ENCODE measurements at places on chromosomes 1 and 21. TPM values are rescaled to one million over a fixed set of nuclear protein-coding genes. Genes with fewer than 3 reads are reported as not detected.

GRCh38 chr21:35309316-35309715 is 260.2 kb upstream of the RUNX1 start:
- no peak for DNase-seq

- no peak for DNase-seq
These were observed 6.0 kb downstream of the CZIB start for GRCh38 chr1:53214376-53214940.

GRCh38 chr1:30345491-30346130 is 377.8 kb downstream of the MATN1 start:
- no peak for DNase-seq

DNA sequence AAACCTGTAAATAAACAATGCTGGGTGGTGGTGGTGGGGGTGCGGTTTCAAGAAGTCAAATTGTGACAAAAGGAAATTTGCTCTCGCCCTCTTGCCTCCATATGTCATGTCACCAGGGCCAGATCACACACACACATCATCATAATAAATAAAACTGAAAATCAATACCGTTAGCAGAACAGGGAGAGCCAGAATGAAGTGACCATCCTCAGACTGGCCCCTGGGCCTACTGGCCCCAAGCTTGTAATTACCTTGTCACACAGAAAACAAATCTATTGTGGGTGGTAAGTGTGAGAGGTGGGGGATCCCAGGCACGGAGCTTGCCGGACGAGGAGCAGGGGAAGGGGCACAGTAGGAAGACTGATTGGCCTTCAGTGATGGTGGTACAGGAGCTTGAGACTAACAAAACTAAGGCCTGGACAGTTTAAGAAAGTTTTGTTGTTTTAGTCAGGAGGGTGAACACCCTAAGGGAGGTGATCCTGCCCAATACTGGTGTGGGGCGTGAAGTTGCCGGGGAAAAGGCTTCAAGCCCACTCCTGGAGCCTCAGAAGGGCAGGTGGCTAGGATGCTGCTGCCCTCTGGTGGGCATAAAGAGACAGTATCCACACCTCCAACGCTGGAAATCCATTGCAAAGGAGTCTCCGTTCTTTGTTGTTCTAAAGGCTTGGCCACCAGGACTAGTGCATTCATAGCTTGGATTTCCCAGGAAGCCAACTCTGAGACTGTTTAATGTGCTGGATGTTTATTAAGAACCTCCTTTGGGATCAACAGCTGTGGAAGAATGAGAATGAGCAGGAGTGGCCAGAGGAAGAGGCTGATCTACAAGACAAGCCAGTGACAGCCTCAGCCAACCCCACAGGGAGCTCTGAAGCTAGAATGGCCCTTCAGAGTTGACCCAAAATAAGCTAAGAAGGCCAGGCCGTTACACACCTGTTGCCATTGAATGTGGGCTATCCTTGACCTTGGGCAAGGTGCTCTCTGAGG is 8.1 kb upstream of the C1orf216 start:
- peak; percentile 46 for DNase-seq

DNA sequence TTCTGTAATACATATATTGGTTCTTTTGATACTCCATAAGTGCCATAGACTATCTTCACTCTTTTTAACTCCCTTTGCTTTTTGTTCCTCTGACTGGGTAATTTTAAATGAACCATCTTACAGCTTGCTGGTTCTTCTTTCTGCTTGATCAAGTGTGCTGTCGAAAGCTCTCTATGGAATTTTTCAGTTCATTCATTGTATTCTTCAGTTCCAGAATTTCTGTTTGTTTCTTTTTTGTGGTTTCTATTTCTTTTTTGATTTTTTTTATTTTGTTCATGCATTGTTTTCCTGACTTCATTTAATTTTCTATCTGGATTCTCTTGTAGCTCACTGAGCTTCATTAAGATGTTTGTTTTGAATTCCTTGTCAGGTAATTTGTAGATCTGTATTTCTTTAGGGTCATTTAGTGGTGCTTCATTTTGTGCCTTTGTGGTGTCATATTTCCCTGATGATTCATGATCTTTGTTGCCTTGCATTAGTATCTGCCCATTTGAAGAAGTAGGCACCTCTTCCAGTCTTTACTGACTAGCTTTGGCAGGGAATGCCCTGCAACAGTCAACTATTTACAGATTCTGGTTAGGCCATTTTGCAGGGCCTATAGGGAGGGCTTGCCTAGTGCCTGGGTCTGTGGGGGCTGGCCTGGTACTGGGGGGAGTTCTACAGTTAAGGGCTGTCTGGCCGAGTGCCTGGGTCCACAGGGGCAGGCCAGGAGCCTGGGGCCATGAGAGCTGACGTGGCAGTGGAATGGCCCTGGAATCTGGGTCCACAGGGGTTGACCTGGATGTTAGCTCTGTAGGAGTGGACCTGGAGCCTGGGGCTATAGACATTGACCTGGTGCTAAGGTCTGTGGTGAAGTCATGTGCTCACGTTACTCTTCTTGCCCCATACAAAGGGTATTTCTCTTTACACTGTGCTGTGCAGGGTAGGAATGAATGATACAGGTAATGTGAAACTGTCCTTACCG is 89.7 kb downstream of the MAGI3 start:
- DNase-seq: no peak

- no peak for DNase-seq
These were observed 20.1 kb downstream of the KIAA0040 start for GRCh38 chr1:175172503-175172902.

Gene TNFRSF18
- total RNA-seq: 0.32 TPM

Gene NECTIN4
- not detected for total RNA-seq

- no peak for DNase-seq
These were observed 246.9 kb downstream of the MATN1 start for GRCh38 chr1:30476476-30476875.

Gene OPRD1
- total RNA-seq: not detected

GRCh38 chr1:202571719-202572339 is 138.4 kb downstream of the SYT2 start:
- no peak for DNase-seq

GRCh38 chr1:201267481-201268229 is 15.7 kb upstream of the PKP1 start:
- no peak for DNase-seq

DNA sequence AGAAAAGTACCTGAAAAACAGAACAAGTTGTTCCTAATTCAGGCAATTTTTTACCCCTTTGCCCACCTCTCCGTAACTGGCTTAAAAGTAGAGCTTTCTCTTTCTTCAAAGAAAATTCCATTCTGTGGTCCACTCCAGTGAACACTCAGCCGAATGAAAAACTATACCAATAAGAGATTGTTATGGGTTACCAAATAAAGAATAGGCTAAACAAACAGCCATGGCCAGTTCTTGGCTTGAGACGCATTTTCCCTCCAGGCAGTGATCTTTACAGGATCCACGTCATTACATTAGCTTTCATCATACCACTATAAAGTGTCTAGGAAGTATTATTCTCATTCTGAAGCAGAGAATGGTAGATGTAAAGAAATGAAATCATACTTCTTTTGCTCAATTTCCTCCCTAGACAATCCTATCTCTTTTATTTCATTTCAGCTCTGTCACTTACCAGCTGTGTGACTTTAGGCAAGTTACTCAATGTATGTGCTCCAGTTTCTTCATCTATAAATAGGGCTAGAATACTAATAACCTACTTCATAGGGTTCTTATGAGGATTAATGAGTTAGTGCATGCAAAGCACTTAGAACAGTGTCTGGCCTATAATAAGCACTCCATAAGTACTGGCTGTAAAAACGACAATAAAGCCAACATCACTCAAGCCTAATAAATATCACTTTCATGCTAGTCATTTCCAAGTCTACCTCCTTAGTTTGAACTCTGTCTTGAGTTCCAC is 26.5 kb upstream of the TRIM45 start:
- no peak for DNase-seq
